ENCODE measurements at places on chromosomes 13 and 19.

DNA sequence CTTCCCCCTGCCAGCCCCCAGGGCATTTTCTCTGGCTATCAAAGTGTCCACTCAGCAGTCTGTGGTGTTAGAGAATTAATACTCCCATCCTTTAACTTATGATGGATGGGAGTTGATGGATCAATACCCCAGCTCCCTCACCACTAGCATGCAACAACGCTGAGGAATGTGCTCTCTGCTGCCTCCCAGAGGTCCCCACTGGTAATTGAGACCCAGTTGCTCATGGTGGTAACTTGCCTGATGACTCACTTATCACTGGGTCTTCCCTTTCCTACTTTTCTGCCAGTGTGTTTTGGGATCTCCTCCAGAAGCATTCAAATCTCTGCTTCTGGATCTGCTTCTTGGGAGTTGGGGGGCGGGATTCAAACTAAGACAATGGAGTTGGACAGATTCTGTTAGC, 20.3 kb upstream of the CACNA1A start:
- peak; percentile 33 for DNase-seq

- DNase-seq, result no peak
These were observed 2.8 kb upstream of the F10 start for GRCh38 chr13:113119822-113120189.

DNA sequence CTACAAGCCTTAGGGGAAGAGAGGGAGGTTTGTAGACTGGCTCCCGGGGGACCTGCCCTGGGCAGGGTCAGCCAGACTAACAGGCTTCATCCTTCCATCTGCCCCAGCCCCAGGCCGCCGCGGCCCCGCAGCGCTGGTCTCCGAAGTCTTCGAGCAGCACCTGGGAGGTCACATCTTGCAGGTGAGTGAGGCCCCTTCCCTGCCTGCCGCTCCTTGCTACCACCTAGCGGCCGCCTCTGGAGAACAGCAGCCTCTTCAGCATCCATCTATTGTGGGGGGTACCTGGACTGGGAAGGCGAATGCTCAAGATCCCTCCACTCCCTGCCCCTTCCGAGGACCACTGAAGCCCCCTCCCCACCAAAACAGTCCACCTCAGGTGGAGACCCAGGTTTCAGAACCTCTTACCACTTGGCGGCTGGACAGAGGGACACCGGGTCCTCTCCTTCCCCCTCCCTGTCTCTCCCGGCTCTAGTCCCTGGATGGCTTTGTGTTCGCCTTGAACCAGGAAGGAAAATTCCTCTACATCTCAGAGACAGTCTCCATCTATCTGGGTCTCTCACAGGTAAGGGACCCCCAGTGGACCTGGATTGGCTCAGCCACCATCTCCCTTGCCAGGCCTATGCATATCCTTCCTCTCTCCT, 12.7 kb downstream of the NPAS1 start:
- DNase-seq, result peak; percentile 76

DNA sequence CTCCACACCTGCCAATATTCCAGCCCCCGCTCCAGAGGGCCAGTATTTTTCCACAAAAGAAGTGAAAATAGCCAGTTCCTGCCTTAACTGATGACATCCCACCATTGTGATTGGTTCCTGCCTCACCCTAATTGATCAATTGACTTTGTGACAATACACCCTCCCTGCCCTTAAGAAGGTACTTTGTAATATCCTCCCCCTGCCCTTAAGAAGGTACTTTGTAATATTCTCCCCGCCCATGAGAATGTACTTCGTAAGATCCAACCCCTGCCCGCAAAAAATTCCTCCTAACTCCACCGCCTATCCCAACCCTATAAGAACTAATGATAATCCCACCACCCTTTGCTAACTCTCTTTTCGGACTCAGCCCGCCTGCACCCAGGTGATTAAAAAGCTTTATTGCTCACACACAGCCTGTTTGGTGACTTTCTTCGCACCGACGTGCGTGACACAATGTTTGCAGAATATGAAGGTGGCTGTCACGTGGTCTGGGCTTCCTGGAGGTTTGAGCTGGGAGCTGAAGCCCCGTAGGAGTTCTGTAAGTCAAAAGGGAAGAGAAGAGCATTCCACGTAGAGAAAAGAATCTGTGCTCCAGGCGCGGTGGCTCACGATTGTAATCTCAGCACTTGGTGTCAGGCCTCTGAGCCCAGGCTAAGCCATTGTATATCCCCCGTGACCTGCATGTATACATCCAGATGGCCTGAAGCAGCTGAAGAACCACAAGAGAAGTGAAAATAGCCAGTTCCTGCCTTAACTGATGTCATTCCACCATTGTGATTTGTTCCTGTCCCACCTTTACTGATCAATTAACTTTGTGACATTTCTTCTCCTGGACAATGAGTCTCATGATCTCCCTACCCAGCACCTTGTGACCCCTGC, 6.2 kb upstream of the FUT3 start:
- no peak for DNase-seq

DNA sequence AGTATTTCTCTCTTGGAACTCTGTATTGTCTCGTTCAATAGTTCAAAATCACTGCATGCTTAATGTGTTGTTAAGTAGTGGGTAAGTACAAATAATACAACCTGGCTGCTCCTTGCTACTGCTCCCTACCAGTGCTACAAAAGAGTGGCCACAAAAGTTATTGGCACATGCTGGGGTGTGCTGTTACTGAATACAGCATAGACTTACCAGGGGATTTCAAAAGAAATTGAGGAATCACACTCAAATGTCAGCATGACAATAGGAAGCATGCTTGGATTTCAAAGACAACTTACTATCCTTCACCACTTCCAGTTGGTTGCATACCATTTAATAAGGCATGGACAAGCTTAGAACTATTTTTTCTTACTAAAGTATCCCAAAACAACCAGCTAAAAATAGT, 1041.3 kb upstream of the SPRY2 start:
- no peak for DNase-seq

- DNase-seq, result no peak
These were observed 101.7 kb downstream of the MIPEP start for GRCh38 chr13:23787464-23787863.

All from activated CD8-positive, alpha-beta T cell treated with anti-CD3 and anti-CD28 coated beads for 36 hours (primary cell).